Erythroblast (primary cell): ENCODE measurements at places on chromosomes 7 and 10.

DNA sequence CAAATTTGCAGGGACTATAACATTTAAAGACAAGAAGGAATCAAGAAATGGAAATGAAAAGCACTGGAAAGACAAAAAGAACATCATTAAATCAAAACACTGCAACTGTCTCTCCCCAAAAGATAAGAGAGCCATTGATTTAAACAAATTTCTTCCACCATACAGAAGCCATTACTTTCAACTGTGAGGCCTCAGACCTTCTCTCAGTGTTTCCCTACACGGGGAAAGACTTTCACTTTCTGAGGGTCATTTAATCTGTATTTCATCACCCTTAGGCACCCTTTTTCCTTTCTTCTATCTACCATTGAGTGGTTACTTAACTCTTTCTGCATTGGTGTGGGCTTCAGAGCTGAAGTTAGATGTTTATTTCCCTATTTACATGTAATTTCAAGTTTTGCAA lies 47.5 kb downstream of the CCDC172 start:
- no peak for DNase-seq

DNA sequence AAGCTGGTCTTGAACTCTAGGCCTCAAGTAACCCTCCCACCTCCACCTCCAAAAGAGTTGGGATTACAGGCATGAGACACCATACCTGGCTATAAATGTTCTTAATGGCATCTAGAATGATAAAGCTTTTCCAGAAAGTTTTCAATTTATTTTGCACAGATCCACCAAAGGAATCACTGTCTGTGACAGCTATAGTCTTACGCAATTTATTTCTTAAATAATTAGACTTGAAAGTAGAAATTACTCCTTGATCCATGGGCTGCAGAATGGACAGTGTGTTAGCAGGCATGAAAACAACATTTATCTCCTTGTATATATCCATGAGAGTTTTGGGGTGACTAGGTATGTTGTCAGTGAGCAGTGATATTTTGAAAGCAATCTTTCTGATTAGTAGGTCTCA lies 33.8 kb downstream of the GALNT11 start:
- no peak for DNase-seq

DNA sequence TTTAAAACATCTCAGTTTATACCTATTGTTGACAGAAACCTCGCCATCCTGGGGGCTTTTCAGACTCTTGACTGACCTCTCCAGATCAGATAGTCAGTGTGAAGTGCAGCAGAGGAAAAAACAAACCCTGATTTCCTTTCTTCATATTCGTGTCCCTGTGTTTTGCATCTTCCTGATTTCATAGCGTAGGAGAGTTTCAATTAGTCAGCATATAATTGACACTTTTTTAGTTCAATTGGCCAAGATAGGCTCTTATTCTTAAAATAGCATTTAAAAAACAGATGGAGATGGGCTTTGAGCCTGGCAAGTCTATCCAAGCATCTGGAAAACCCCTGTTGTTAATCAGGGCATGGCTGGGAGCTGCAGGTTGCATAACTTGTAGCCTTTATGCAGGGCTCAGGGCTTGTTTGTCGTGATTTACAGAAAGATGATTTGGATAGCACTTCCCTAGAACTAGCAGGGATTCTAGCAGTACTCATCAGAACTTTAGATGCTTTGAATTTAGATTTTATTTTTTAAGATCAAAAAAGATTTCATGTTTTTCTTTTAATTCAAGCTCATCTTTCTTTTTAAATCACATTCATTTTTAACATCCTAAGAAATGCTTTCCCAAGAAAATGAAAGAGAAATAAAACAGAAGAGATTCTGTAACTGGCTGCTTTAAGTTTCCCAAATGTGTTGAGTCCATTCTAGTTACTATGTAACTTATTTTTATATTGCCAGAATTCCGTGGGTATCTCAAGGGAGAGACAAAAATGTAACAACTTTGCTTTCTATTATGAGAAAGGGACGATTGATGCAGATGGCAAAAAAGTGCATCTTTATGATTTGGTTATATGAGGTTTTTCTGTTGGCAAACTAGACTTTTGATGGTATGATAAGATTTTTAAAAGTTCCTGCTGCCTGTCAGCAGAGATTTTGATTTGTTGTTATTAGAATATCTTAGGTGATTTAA lies 270.8 kb upstream of the FZD8 start:
- DNase-seq: no peak

GRCh38 chr10:92886334-92886961 lies 38.1 kb downstream of the EXOC6 start:
- DNase-seq: no peak

DNA sequence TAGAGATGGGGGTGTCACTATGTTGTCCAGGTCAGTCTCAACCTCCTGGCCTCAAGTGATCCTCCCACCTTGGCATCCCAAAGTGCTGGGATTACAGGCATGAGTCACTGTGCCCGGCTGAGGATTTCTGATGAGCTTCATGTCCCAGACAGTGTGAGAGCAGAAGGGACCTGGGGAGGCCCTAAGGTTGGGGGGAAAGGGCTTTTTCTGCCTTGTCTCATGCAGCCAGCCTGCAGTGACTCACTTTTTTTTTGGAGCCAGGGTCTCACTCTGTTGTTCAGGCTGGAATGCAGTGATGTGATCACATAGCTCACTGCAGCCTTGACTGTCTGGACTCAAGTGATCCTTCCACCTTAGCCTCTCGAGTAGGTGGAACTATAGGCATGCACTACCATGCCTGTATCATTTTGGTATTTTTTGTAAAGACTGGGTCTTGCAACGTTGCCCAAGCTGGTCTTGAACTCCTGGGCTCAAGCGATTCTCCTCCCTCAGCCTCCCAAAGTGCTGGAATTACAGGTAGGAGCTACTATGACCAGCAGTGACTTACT lies 14.6 kb downstream of the COL26A1 start:
- no peak for DNase-seq
